NCI-H2171 treated with DMSO at 0.1 percent for 48 hours (cell line): ENCODE measurements at places on chromosomes 16 and 17.
A peak's percentile ranks its signal among the peaks of the same experiment; 100 is the strongest.

- DNase-seq: no peak
These were observed 1.2 kb downstream of the SRRM2 start for GRCh38 chr16:2753733-2754020.

DNA sequence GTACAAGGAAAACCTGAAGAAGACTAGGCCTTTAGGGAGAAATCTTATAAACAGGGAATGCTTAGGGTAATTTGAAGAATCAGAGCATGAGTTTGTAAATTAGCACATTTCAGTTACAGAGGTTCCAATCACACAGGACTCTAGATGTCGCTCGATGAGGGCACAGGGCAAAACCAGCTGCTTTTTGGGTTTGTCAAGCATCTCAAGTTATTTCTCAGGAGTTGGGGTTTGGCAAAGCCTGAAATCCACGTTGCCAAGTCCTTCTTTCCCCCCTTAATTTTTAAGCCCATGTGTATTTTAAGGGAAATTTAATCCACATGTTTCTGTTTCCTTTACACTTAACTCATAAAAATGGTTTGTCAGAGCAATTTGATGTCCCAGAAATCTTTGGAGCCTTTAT lies 146.9 kb downstream of the ANKFN1 start:
- no peak for DNase-seq

DNA sequence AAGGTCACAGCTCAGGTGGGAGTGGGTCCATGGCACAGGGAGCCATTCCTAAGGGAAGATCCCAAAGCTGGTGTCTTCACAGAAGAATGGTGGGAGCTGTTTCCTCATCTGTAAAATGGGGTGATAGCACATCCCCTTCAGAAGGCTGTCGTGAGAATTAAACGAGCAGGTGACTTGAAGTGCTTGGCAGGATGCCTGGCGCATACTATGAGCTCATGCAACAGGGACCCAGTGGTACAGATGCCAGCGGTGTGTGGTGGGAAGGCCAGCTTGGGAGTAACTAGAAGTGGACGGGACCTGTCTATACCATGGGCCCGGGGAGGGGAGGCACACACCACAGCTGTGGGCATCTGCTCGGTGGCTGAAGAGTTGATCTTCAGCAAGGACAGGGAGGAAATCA lies 189.3 kb upstream of the TNRC6C start:
- peak; percentile 56 for DNase-seq

DNA sequence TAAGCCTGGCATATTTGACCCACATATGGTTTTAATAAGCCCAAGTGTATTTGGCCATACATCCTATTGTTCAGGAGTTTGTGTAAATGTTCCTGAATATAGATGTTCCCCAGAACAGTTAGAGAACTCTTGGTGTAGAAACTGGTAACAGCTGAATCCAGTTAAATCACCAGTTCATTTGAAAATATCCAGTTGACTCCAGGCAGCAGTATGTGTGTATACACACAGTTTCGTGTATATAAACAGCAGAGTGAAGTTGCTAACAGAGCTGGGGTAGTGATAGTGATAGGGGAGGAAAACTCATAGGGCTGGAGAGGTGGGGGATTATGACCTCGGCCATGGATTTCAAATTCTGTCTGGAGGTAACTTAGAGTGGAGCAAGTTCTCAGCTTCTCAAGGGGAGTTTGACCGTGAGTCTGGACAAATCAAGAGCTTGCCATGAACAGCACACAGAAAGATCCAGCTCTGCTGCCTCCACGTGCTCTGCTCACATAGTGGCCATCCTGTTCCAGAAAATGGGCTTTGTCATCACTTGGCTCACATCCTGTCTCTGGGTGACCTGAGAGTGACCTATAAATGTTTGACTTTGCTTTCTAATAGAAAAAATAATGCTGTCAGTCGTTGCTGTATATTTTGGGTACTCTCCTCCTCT lies 30.6 kb upstream of the MMD start:
- no peak for DNase-seq

- peak; percentile 19 for DNase-seq
These were observed 45.1 kb downstream of the IRX3 start for GRCh38 chr16:54241525-54241924.

- no peak for DNase-seq
These were observed 74.4 kb upstream of the TANC2 start for GRCh38 chr17:62891659-62892058.

GRCh38 chr16:88747588-88748301 lies 37.3 kb downstream of the PIEZO1 start:
- DNase-seq: peak; percentile 54

DNA sequence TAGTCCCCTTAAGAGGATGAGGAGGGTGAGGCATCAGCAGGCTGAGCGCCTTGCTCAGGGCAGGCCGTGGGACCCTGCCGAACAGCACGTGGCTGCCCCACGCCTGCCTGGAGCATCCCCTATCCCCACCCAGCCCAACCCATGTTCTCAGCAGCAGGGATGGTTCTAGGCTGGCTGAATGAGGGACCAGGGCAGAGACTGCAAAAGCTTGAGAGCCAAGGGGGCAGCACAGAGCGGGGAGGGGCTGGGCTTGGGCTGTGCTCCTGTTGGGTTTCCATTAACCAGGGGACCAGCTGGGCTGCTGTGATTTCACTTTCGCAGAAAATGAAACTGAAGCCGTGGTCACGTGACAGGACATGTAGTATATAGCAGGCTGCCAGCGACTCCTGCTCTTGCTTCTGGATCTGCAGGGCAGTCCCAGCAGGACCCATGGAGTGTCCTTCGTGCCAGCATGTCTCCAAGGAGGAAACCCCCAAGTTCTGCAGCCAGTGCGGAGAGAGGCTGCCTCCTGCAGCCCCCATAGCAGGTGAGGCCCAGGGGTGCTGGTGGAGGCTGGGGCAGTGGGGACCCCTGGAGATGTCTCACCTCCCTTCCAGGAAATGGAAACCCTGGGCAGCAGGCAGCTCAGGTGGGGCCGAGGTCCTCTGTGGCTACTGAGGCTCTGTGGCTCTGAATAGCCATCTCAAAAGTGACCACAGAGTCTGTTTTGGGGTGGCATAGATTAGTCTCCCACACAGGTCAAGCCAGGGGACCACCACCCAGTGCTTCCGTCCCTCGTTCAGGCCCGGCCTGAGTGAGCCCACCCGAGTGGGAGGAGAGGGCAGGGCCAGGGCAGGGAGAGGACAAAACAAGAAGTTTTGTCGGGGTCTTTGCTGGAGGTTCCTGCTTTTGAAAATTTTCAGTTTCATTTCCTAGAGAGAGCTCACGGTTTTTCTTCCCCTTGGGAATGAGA lies 2.9 kb downstream of the RNF213 start:
- peak; percentile 86 for DNase-seq

GRCh38 chr16:7471268-7471667 lies 138.6 kb downstream of the RBFOX1 start:
- no peak for DNase-seq

- DNase-seq: no peak
These were observed 76.0 kb downstream of the WIPI1 start for GRCh38 chr17:68381076-68381900.

GRCh38 chr16:81495321-81496234 lies 51.0 kb downstream of the CMIP start:
- DNase-seq: no peak

DNA sequence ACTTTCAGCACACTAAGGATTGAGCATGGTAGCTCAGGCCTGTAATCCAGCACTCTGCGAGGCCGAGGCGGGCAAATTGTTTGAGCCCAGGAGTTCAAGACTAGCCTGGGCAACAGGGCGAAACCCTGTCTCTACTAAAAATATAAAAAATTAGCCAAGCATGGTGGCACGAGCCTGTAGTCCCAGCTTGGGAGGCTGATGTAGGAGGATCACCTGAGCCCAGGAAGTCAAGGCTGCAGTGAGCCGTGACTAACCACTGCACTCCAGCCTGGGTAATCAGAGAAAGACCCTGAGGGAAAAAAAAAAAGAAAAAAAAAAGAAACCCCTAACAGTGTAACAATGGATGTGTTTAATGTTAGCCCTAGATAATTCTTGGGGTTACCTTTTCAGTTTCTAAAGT lies 24.0 kb downstream of the PARN start:
- no peak for DNase-seq

DNA sequence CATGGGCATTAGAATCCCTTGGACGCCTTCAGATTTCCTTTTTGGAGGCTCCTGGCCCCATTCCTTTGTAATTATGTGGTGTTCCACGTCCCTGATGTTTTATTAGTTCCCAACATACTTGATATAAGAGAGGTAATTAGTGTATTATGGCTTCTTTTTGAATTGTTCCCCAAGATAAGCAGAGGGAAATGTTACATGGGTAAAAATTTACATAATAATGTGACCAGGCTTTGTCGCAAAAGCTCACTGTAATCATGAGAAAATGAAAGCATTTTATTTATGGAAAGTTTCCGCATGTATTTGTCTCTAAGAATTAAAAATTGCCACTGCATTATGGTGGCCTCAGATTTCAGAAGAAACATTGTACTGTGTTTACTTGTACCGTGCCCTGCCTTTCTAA lies 177.8 kb downstream of the PRKCA start:
- no peak for DNase-seq

GRCh38 chr16:31464348-31464769 lies 5.1 kb downstream of the ARMC5 start:
- no peak for DNase-seq

DNA sequence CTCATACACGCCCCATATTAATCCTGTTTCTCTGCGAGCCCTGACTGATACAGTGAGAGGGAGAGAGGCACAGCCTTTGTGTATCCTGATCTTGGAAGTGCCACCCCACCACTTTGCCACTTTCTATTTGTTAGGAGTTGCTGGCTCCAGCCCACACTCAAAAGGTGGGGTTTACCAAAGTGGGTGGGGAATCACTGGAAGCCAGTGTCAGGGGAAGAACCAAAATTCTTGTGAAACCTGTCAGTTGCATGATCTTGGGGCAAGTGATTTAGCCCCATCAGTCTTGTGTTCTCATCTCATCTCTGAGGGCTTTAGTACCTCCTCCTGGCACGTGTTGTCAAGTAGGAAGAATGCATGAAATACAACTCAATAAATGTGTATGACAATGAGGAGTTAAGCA lies 119.5 kb downstream of the SOX9 start:
- DNase-seq: no peak

GRCh38 chr17:28406473-28406814 lies 432 bp upstream of the SLC46A1 start:
- DNase-seq: peak; percentile 77
